HepG2 (cell line): ENCODE measurements at places on chromosomes 11 and 22. TPM values are rescaled to one million over a fixed set of nuclear protein-coding genes. Genes with fewer than 3 reads are reported as not detected.

DNA sequence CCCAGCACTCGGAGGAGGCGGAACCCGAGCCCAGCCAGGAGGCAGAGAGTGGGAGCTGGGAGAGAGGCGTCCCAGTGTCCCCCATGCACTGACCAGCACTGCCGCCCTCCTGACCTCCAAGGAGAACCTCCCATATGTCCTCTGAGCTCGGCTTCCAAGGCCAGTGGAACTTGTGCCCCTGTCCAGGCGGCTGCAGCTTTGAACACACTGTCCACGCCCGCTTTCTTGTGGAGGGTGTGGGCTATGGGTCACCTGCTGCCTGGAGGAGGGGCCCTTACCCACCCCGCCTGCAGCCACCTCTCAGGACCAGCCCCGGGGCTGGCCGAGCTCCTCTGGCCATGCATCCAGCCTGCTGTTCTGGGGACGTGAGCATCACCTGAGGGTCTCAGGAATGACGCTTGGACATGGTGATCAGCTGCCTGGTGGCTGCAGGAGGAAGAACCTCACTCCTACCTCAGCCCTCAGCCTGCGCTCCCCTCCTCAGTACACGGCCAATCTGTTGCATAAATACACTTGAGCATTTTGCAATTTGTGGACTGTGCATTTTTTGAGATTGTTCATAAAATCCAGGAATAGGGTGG, 22.2 kb upstream of the MUC5B start:
- peaks cover 84% of the 10 kb centered on the region for H3K27me3 ChIP-seq
- H3K36me3 ChIP-seq, result no peaks in the 10 kb centered on the region
- no peak for DNase-seq
- no peak overlapping the region for H3K4me3 ChIP-seq

DNA sequence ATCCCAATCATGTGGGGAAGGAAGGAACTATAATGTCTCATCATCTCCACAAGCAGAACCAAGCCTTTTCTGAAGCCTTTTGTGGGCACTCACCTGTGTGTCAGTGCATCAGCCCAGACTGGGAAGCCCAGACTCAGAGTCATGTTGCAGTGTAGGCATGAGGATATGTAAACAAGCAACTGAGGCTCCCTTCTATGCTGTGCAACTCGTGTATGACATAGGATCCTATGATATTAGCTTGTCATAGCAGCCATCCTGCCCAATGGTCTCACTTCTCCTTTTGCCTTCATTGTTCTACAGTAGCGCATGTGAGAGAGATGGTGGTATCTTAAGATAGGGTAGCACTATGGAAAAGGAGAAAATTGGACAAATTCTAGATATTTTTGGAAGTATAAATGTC, 103.4 kb upstream of the OLFML1 start:
- no peak for DNase-seq
- H3K4me3 ChIP-seq, result no peak overlapping the region
- H3K36me3 ChIP-seq, result no peaks in the 10 kb centered on the region
- no peak overlapping the region for H3K27ac ChIP-seq
- no peaks in the 10 kb centered on the region for H3K27me3 ChIP-seq
- no peaks in the 10 kb centered on the region for H3K4me1 ChIP-seq

GRCh38 chr11:86537541-86538222, 134.7 kb downstream of the ME3 start:
- no peak overlapping the region for H3K4me3 ChIP-seq
- no peak for DNase-seq
- no peaks in the 10 kb centered on the region for H3K36me3 ChIP-seq
- H3K27me3 ChIP-seq, result no peaks in the 10 kb centered on the region

DNA sequence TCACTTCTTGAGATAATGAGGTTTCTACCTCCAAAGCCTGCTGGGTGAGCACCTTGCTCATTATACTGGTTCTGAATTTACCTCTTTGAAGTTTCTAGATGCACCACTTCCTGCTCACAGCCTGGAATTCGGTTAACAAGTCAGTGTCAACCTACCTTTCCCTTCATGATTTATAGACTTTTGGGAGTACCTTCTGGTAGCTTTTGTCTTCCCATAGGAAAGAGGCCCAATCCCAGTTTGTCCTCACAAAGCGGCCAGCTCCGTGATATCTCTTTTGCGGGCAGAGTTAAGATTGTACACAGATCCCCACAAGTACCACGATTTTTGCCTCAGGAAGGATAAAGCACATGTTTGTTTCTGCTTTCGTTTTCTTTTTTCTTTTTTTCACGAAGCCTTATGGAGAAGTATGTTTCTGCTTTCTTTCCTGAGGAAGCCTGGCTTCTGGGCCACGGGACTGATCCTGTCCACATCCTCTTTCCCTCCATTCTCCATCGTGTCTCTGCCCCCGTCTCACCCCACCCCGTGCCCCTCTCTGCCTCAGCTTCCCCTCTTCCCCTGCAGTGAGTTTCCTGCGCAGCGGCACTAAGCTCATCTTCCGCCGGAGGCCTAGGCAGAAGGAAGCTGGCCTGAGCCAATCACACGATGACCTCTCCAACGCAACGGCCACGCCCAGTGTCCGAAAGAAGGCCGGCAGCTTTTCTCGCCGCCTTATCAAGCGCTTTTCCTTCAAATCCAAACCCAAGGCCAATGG, 5.7 kb upstream of the HINFP start:
- H3K4me3 ChIP-seq, result no peak overlapping the region
- no peak for DNase-seq
- H3K4me1 ChIP-seq, result peaks cover 8% of the 10 kb centered on the region
- peaks cover 14% of the 10 kb centered on the region for H3K36me3 ChIP-seq
- H3K27ac ChIP-seq, result no peak overlapping the region
- H3K27me3 ChIP-seq, result no peaks in the 10 kb centered on the region; the same call in 2 of the 3 replicates

GRCh38 chr11:111719379-111719778, 46.8 kb downstream of the PPP2R1B start:
- H3K27ac ChIP-seq, result no peak overlapping the region
- no peaks in the 10 kb centered on the region for H3K27me3 ChIP-seq
- no peak overlapping the region for H3K4me3 ChIP-seq
- H3K4me1 ChIP-seq, result peaks cover 28% of the 10 kb centered on the region
- peaks cover 63% of the 10 kb centered on the region for H3K36me3 ChIP-seq

DNA sequence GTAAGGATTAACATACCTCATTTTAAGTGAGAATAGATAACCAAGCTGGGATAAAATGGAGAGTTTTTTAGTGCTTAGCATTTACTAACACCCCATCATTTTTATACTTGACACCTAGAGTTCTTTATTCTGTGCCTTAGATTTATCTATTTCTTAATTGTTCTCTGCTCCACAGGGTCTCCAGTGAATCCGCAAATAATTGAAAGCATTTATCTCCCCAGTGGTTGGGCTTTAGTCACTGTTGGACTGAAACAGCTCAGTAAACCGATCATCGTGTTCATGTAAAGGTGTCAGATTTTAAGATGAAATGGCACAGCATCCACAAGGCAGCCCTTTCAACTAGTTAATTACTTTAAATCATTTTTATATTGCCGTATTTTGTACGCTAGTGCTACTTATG, 17.8 kb upstream of the GRIA4 start:
- no peaks in the 10 kb centered on the region for H3K27me3 ChIP-seq
- H3K36me3 ChIP-seq, result no peaks in the 10 kb centered on the region
- H3K4me1 ChIP-seq, result no peaks in the 10 kb centered on the region
- H3K27ac ChIP-seq, result no peak overlapping the region
- no peak overlapping the region for H3K4me3 ChIP-seq

DNA sequence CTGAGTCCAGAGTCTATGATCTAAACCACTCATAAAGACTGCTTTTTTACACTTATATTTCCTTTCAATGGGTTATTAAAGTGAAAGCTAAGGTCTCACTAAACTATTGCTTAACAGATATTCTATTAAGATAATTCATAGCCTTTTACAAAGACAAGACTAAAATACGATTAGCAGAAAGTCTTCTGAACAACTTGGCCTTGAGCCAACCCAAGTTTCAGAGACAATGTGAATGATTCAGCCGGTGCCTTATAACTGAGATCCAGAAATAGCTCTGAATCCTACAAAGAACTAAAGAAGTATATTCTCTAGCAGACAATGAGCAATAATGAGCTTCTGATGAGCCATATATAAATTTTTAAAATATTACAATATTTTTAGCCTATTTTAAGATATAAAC, 41.5 kb upstream of the CARD18 start:
- no peak overlapping the region for H3K27ac ChIP-seq
- no peak overlapping the region for H3K4me3 ChIP-seq
- H3K27me3 ChIP-seq, result no peaks in the 10 kb centered on the region
- no peaks in the 10 kb centered on the region for H3K36me3 ChIP-seq

- no peak overlapping the region for H3K27ac ChIP-seq
- peaks cover 37% of the 10 kb centered on the region for H3K4me1 ChIP-seq
- DNase-seq, result peak; percentile 51
- H3K4me3 ChIP-seq, result no peak overlapping the region
- no peaks in the 10 kb centered on the region for H3K27me3 ChIP-seq
Observed at GRCh38 chr11:124793466-124794278, 6.5 kb downstream of the MSANTD2 start.

- peak; percentile 45 for DNase-seq
- peaks cover 65% of the 10 kb centered on the region for H3K4me1 ChIP-seq
- peak within 1 kb of the TSS; percentile 81 for H3K4me3 ChIP-seq
- H3K27me3 ChIP-seq, result no peaks in the 10 kb centered on the region
- no peaks in the 10 kb centered on the region for H3K36me3 ChIP-seq
- H3K27ac ChIP-seq, result peak within 1 kb of the TSS; percentile 77
Observed at GRCh38 chr22:50326956-50327710, at the start of gene DENND6B. Gene DENND6B, minus strand, starts transcription at chr22:50327012. Its CDS starts 24 bp downstream, at chr22:50326988.

DNA sequence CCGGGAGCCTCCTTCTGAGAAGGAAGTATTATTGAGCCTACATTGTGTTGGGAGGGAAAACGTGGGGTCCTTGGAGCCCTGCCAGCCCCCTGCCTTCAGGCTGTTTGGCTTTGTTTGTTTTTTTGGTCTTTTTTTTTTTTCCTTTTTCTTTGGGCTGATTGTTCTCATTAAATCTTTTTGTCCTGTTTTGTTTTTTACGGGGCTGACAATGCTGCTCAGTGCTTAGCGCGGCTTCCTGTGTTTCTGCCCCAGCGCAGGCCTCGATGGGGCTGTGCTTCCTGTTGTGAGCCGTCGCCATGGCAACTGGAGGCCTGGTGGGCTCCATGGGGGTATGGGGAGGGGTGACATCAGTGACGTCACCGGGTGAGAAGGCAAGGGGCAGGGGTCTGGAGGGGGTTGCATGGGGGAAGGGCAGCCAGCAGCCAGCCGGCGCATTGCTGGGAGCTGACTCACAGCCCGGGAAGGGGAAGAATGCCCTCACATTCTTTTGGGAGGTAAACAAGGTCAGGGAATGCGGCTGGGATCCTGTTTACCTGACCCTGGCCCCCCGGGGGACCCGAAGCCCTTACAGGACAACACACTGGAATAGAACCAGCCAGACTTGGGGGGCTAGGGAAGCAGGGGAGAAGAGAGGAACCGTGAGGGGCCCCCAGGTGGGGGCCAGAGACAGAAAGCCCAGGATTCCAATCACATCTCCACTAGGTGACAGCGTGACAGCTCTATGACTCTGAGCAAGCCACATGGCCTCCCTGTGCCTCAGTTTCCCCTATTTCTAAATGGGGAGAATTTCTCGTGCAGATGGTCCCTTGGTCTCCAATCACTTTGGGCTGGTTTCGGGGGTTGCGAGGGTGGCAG, 22.2 kb upstream of the CBX7 start:
- peak; percentile 93 for DNase-seq
- H3K27me3 ChIP-seq, result no peaks in the 10 kb centered on the region
- H3K27ac ChIP-seq, result peak overlapping the region; percentile 64
- H3K4me1 ChIP-seq, result peaks cover 87% of the 10 kb centered on the region
- H3K36me3 ChIP-seq, result no peaks in the 10 kb centered on the region

DNA sequence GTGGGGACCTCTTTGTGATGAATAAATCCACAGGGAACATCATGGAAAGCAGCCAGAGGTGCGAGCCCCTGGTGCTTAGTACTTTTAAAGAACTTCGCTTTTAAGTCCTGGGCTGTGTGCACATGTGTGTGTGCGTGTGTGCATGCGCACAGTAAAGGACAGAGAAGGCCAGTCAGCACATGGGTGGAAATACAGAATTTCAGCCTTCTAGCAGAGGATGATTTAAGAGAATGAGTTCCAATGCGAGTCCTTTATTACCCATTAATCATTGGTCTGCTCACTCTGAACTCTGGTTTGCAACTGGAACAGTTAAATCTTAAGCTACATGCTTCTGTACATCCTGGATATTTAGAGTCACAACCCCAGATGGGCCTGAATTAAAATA, 18.9 kb downstream of the TEAD1 start:
- H3K27ac ChIP-seq, result peak overlapping the region; percentile 94
- no peaks in the 10 kb centered on the region for H3K36me3 ChIP-seq
- peaks cover 83% of the 10 kb centered on the region for H3K4me1 ChIP-seq
- H3K27me3 ChIP-seq, result no peaks in the 10 kb centered on the region

GRCh38 chr11:9264316-9265210, 587 bp downstream of the DENND5A start:
- H3K4me3 ChIP-seq, result peak overlapping the region; percentile 87
- peak overlapping the region; percentile 74 for H3K27ac ChIP-seq
- H3K27me3 ChIP-seq, result no peaks in the 10 kb centered on the region; the same call in 2 of the 3 replicates
- peaks cover 54% of the 10 kb centered on the region for H3K4me1 ChIP-seq
- no peak for DNase-seq

DNA sequence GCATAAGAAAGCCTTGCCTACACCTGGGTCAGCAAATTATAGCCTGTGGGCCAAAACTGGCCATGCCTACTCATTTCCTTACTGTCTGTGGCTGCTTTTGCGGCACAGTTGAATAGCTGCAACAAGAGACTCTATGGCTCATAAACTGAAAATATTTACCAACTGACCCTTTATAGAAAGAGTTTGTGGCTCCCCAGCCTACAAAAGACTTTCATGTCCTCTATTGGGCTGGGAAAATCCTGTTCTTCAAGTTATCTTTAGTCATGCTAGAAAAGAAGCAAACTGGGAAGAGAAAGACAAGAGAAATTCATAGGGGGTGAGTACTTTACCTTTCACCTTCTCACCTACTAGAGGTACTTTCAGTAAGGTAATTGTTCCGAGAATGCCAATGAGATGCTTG, 175.1 kb downstream of the SWAP70 start:
- no peaks in the 10 kb centered on the region for H3K4me1 ChIP-seq
- no peaks in the 10 kb centered on the region for H3K27me3 ChIP-seq
- no peak for DNase-seq
- no peak overlapping the region for H3K27ac ChIP-seq

DNA sequence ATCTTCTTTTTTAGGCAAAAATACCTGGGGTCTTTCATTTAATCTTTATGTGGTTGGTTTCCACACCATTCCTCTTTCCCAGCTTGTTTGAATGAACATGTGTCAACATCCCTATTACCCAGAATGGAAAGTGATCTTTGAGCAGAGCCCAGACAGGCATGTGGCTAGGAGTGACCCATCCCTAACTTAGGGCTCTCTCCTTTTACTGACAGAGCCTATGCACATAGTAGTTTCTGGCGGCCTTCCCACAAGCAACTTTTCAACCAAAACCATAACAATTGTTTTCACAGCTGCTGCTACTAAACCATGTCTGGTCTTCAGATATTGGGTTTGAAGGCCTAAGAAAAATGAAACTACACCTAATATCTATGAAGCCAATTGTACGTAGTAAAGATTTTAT, 107.5 kb downstream of the TENM4 start:
- H3K4me3 ChIP-seq, result no peak overlapping the region
- no peak overlapping the region for H3K27ac ChIP-seq
- no peaks in the 10 kb centered on the region for H3K4me1 ChIP-seq
- peaks cover 6% of the 10 kb centered on the region; the same call in 1 of the 3 replicates for H3K27me3 ChIP-seq
- no peaks in the 10 kb centered on the region for H3K36me3 ChIP-seq
- DNase-seq, result no peak

GRCh38 chr11:33643167-33643824, 57.3 kb downstream of the C11orf91 start:
- DNase-seq, result no peak
- H3K4me1 ChIP-seq, result no peaks in the 10 kb centered on the region
- 0 out of 2 replicates have a peak, but pooled peaks cover 1% of the 10 kb centered on the region for H3K27me3 ChIP-seq
- no peaks in the 10 kb centered on the region for H3K36me3 ChIP-seq
- H3K4me3 ChIP-seq, result no peak overlapping the region
- no peak overlapping the region for H3K27ac ChIP-seq

PIH1D2 gene
- 2.7 and 2.8 TPM in 2 replicates for total RNA-seq

HTR3A gene
- total RNA-seq, result not detected in 2 replicates

PHF5A gene
- total RNA-seq, result 105 and 154 TPM in 2 replicates

CRYBA4 gene
- total RNA-seq, result not detected in 2 replicates

MRGPRD gene
- total RNA-seq, result not detected in 2 replicates

TRIM29 gene
- 0.84 and 0.86 TPM in 2 replicates for total RNA-seq
